CD4-positive, CD25-positive, alpha-beta regulatory T cell (primary cell): ENCODE measurements at places on chromosomes 7 and 10. TPM values are rescaled to one million over a fixed set of nuclear protein-coding genes. Genes with fewer than 3 reads are reported as not detected.

MYL10 gene
- total RNA-seq = not detected

WNT16 gene
- not detected for total RNA-seq

INTS15 gene
- total RNA-seq = 50.1 TPM

GRCh38 chr10:11638055-11638698 is 26.7 kb upstream of the USP6NL start:
- H3K4me3 ChIP-seq = no peak overlapping the region
- H3K27ac ChIP-seq = no peak overlapping the region
- DNase-seq = no peak
- no peaks in the 10 kb centered on the region for H3K4me1 ChIP-seq
- peaks cover 3% of the 10 kb centered on the region for H3K27me3 ChIP-seq
